ENCODE measurements at places on chromosomes 4 and X. TPM values are rescaled to one million over a fixed set of nuclear protein-coding genes. Genes with fewer than 3 reads are reported as not detected.

DNA sequence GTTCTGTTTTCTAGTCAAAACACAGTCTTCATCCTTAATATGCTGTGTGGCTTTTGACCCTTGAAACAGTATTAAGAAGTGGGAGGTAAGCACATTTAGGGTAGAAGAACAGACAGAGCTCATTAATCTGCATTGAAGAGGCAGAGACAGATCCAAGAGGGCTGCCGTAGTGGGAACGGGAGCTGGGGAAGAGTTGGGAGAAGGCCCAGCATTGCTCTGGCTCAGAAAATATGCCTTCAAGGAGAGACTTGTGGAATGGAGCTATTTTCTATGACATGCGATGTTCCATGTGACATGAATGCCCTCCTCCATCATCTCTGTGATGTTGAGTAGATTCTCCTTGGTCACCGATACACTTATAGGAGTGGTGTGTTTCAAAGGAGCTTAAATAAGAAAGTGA lies 273.3 kb upstream of the BOD1L1 start:
- no peak for DNase-seq

GRCh38 chrX:369563-370101 lies 17.1 kb downstream of the PPP2R3B start:
- DNase-seq: no peak

- no peak for DNase-seq
These were observed 76.1 kb downstream of the FTHL17 start for GRCh38 chrX:30995705-30996104.

DNA sequence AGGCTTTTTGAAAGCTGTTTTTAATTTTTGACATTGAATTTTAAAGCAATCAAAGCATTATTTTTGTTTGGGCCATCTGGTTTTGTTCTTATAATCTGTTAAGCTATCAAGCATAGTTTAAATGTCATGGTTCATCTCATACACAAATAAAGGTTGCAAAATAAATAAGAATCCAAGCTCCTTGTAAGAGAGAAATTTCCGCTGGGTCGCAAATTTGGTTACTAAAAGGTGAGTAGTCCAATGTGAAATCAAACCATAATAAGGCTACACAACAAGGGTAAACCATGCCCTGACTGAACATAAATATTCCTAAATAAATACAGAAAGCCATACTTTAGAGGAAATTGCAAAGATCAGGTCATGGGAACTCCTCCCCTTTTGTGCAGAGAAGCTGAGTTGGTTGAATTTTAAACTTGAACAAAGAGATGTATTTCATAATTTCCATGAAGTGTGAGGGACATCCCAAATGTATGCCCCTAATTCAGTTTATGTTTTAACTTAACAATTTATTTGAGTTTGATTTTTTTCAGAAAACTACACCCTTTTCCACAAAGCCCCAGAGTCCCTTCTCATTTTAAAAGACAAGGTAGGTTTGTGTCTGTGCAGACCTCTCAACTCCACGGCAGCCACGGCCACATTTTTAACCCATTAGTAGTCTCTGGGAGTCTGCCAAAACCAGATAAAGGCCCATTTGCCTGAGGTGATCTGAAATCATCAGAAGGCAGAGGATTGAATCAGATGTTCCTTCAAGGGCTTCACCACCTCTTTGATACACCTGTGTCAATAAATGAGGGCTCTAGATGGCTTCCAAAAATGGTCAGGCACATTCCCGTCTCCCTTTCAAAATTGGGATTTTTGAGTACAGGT lies 85.2 kb downstream of the PLAC1 start:
- no peak for DNase-seq

GRCh38 chrX:77694491-77694890 lies 91.5 kb downstream of the ATRX start:
- no peak for DNase-seq

- no peak for DNase-seq
These were observed 1.4 kb upstream of the ADGRL3 start for GRCh38 chr4:61198686-61199085.

DNA sequence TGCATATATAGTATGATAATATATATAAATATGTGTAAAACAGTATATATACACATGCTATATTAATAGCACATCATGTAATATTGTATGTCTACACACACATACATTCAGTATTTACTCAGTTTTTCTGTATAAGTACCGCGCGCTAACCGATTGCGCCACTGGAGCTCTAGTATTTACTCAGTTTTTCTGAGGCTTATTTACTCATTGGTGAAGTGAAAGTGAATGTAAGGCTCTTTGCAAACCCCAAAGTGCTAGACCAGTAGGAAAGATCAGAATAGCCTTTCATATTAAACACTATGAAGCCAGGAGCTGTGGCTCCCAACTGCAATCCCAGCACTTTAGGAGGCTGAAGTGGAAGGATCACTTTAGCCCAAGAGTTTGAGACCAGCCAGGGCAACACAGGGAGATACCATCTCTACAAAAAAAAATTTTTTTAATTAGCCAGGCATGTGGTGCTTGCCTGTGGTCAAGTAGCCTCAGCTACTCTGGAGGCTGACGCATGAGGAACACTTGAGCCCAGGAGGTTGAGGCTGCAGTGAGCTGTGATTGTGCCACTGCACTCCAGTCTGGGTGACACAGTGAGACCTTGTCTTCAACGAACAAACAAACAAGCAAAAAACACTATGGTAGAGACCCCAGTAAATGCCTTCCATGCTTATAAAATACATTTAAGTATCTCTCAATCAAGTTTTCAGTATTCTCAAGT lies 125.8 kb downstream of the KIT start:
- no peak for DNase-seq

- no peak for DNase-seq
These were observed 1496.7 kb downstream of the TECRL start for GRCh38 chr4:62912531-62912930.

- DNase-seq: no peak
These were observed 10.1 kb downstream of the ANXA3 start for GRCh38 chr4:78561677-78562076.

The GPR119 gene
- not detected for total RNA-seq

The MAGEA1 gene
- not detected for total RNA-seq

DNA sequence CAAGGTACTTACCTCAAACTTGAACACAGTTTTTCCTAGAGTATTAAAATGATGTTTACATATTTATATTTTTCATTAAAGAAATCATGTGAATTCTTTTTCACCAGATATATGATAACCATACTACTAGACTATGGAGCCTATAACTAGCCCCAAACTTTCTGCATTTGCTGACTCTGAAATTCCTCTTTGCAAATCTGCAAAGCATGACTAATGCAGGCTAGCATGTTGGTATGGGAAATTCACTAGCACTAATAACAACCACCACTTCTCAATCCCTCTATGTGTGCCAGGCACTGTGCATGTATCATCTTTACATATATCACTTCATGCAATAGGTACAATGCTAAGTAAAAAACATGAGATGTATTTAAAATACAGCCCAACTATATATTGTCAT lies 51.1 kb downstream of the SLC10A7 start:
- DNase-seq: no peak

DNA sequence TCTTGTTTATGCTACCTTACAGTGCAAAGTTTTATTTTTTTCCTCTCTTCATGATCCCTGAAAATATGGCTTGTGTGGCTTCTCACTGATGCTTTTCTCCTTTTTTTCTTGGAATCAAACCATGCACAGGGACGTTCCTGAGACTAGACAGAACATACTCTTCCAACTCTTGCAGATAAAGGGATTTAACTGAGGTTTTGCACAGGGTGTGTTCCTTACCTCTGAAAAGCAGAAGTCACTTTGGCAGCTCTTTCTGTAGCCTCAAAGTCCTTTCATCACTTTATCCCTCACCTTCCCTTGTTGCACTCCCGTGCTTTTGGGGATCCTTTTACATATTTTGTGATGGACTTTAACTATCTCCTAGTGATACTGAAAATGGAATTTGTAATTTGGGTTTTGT lies 300.1 kb downstream of the SPRY1 start:
- DNase-seq: no peak

Data from thyroid gland (tissue), 4 donors.